GM23248 (cell line): ENCODE measurements at places on chromosomes 16 and 17.
A peak's percentile ranks its signal among the peaks of the same experiment; 100 is the strongest.

GRCh38 chr17:17028059-17028877 lies 14.0 kb upstream of the MPRIP start:
- peak; percentile 94 for DNase-seq

- DNase-seq = no peak
These were observed 12.2 kb upstream of the RPH3AL start for GRCh38 chr17:364766-365165.

GRCh38 chr17:42284566-42284965 lies 3.7 kb upstream of the STAT5A start:
- DNase-seq = no peak

- peak; percentile 93 for DNase-seq
These were observed at the start of gene RPTOR for GRCh38 chr17:80544655-80545498. RPTOR (plus strand) TSS chr17:80544838; CDS start chr17:80545630, 792 bp downstream.

GRCh38 chr16:71439523-71439922 lies 2.3 kb downstream of the TLE7 start:
- peak; percentile 18 for DNase-seq

GRCh38 chr17:36858119-36859002 lies 78.9 kb upstream of the LHX1 start:
- DNase-seq = no peak

DNA sequence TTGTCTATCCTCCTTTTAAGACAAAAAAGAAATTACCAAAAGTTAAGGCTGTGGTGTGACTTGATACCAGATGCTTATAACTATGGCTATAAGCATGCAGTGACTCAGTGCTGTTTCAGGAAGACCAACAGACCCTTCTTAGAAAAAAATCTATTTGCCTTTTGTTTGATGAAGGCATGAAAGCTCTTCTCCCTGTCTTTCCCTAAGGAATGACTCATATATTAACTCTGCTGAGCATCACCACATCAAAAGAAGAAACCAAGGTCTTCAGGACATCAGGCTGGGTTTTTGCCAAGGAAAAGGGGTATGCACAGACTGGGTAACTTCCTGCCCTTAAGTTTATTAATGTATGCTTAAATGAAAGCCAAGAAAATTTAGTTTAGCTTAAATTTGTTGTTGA lies 47.1 kb downstream of the VMP1 start:
- DNase-seq = peak; percentile 88

GRCh38 chr16:27463741-27464591 lies 62.0 kb downstream of the IL21R start:
- DNase-seq = no peak

- no peak for DNase-seq
These were observed 34.0 kb downstream of the CCDC57 start for GRCh38 chr17:82178499-82179261.

- peak; percentile 97 for DNase-seq
These were observed 408 bp upstream of the KPNA2 start for GRCh38 chr17:68035131-68035522.

DNA sequence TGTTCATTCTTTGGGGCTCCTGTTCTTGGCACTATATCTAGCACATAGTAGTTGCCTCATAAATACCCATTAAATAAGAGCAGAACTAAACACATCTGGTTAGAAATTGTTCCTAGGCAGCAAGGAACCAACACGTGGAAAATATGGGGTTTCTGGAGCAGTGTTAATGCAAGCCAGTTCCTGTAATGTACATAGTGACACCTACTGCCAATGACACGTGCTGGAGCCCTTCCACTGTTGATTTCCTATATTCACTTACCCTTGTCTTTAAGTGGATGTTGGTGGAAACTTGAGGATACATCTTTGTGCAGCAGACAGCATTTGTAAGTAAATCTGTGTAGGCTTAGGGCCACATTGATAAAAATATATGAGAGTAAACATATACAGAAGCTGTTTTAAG lies 1.6 kb upstream of the IRF8 start:
- no peak for DNase-seq

GRCh38 chr17:17840751-17841591 lies 4.2 kb upstream of the SREBF1 start:
- DNase-seq = peak; percentile 53

GRCh38 chr17:76095943-76096342 lies 7.6 kb downstream of the EXOC7 start:
- no peak for DNase-seq

DNA sequence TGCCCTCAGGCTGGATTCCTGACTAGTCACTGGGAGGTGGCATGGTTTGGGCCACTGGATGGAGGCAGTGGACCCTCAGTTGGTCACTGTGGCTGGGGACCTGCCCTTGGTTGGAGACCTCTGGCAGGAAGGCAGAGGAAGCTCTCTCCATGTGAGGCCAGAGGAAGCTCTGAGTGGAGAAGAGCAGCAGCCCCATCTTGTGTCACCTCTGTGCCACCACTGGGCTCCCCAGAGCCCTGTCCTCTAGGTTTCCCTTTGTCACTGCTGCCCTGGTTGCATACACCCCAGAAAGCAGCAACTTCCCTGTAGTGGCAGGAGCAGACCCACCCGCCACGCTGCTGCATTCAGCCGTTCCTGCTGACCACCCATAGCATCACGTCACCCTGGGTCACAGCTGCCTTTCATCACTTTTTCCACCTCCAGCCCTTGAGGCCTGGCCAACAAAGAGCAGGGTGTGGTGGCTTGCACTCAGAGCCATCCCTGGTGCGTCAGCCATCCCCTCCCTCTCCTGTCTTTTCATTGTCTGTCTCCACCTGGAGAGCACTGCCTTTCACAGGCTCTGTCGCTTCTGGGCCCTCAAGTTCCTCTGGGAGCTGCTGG lies 11.9 kb downstream of the CTRL start:
- DNase-seq = peak; percentile 52

DNA sequence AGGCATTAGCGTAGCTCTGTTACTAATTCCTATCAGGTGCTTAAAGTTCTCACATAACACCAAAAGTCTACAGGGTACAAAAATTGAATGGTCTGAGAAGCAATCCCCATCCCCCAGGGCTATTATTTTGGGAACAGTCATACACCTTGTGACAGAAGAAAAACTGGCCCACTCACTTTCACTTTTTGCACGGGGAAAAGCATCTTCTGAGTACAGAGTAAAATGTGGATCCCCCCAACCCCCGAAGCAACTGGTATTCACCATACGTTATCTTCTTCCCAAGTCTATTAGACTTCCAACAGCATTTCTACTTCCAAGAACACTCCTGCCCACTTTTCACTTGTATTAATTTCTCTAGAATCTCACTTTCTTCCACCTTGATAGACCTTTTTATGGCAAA lies 11.8 kb downstream of the GGA3 start:
- DNase-seq = no peak

GRCh38 chr17:7204336-7204735 lies 15.3 kb downstream of the DLG4 start:
- no peak for DNase-seq

DNA sequence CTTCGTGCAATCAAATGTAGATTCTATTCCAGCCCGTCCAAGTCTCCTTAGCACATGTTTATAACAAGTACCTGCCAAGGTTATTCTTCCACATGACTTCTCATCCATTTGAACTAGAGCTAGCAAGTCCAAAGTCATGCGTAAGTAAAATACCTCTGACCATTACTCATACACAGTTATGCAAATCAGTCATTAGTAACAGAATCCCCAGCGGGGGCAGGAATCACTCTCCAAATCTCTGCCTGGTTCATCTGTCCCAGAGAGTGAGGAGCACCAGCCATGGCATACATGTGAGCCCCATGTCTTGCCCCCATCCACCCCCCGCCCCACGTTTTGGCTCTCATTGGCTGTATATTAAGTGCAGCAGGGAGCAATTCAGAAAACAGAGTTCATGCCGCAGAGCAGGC lies 27.7 kb downstream of the SRL start:
- DNase-seq = peak; percentile 93

DNA sequence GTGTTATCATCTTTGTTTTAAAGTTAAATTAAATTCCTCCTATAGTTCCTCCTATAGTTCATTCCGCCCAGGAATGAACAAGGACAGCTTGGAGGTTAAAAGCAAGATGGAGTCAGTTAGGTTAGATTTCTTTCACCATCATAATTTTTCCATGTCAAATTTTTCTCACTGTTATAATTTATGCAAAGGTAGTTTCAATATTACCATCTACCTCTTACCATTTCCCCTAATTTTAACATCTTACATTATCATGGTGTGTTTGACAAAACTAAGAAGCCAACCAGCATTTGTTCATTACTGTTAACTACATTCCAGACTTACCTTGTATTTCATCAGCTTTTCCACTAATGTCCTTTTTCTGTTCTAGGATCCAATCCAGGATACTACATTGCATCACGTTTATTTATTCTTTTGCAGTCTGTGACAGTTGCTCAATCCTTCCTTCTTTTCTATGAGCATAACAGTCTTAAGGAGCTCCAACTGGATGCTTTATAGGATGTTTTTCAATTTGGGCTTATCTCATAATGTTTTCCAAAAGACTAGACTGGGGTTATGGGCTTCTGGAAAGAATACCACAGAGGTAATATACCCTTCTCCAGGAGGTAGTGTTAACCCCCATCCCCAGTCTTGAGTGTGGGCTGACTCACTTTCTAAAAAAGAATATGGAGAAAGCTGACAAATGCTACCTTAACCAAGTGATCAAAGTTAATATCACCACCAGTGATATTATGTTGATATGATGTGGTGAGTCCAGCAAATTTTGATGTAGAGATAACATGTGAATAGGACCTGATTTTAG lies 158.5 kb downstream of the PPM1E start:
- DNase-seq = peak; percentile 44

DNA sequence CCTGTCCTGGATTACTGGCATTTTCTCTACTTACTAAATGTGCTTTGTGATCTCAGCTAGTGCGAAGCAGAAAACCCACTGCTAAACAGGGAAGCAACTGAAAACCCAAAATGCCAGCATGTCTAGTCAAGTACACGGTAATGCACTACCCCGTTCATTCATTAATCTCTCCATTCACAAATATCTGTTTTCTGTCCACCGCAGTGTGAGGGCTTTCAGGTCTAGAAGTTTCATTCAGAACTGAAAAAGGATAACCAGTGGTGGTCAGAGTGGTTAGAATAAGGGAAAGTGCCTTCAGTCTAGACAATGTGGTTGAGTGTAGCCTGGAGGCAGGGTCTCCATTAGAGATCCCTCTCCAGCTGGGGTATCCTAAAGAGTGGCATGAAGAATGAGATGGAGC lies 68.3 kb downstream of the C17orf67 start:
- DNase-seq = no peak

GRCh38 chr16:82373976-82374375 lies 204.0 kb upstream of the MPHOSPH6 start:
- no peak for DNase-seq

DNA sequence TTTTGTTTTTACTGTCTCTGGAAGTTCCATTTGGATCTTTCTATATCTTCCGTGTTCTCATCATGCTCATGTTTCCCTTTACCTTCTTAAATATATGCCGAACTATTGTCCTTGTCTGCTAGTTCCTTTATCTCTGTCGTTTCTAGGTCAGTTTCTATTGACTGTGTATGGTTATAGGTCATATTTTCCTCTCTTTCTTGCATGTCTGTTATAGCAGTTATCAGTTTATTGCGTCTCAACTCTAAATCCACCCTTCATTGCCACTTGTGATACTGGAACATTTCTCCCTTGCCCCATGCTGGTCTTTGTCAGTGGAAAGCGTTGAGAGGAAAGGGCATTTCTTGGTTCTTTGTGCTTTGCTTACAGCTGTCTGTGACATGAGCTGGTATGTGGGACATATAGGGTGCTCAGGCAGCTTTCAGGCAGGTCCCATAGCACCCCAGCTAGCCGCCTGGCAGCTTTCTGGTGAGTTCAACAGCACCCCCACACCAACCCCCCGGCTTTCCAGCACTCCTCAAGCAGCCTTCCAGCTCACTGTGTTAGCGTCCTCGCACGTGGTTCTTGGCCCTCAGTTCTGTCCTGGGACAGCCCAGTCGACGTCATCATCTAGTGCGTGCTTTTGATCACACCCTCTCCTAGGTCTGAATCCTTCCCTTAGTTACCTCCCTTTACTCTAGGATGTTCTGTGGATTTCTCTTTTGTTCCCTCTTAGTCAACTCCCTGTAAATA lies 15.4 kb upstream of the DNASE1 start:
- no peak for DNase-seq

DNA sequence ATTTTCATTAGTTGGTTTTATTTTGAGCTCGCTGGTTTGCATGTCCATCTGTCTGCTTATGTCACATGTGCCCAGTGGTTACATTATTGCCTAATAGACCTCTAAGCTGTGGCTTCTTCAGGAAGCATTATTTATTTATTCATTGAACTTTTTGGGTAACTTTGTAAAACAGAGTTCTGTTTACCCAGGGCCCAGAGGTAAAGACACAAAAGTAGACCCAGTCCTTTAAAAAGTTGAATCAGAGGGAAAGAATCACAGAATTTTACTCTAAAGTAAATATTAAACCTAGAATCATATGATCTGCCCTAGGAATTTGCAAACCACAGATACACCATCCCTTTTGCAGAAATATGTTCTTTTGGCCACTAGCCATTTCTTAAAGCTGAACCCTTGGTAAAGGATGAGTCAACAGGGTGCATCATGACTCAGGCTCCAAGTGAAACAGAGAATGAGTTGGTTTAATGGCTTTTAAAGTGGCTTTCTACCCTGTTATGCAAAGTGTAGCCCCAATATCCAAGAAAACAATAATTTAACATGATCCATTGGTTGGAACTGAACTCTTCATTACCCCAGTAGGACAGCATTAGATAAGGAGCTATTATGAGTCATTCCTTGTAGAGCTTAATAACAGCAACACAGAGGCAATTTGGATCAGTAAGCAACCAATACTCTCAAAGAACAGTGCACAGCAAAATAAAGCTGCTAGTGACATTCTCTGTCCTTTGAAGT lies 236.3 kb downstream of the KCNJ2 start:
- peak; percentile 93 for DNase-seq

DNA sequence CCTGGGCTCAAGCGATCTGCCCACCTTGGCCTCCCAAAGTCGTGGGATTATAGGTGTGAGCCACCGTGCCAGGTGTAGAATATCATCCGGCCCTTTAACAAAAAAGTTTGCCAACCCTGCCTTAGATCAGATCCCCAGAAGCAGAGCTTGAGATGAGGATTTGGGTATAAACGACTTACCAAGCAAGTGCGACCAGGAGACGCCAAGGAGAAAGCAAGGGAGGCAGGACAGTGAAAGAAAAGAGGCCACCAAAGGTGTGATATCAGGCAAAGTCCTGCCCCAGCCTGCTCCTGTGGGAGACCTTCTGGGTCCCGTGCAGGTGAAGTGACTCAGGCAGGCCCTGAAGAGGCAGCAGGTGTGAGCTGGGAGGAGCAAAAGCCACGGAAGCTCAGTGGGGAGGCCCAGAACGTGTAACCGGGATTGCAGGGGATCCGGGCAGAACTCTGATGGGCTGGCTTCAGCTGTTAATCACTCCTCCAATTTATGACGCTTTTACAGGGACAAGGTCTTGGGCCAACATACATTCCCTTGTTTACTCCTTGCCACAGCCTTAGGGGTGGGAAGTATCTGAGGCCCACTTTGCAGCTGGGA lies 14.1 kb upstream of the CALB2 start:
- DNase-seq = no peak
